ENCODE measurements at places on chromosomes 2 and 18.

DNA sequence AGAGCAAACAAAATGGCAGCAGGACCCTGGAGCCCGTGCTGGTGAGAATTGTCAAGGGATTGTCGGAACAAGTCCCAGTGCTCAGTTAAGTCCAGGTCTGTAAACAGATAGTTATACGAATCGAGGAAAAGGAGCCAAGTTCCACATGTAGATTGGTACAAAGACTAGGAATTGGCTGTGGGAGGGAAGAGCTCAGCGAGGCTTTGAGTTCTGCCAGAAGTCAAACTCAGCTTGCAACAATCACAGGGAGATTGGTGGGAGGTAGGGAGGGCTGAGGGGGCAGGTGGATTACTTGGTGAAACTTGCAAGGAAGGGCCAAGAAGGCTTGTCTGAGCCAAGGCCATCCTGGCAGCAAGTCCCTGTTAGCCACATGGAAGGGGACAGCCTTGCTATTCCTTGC lies 217.8 kb upstream of the ARL4C start:
- DNase-seq = no peak

DNA sequence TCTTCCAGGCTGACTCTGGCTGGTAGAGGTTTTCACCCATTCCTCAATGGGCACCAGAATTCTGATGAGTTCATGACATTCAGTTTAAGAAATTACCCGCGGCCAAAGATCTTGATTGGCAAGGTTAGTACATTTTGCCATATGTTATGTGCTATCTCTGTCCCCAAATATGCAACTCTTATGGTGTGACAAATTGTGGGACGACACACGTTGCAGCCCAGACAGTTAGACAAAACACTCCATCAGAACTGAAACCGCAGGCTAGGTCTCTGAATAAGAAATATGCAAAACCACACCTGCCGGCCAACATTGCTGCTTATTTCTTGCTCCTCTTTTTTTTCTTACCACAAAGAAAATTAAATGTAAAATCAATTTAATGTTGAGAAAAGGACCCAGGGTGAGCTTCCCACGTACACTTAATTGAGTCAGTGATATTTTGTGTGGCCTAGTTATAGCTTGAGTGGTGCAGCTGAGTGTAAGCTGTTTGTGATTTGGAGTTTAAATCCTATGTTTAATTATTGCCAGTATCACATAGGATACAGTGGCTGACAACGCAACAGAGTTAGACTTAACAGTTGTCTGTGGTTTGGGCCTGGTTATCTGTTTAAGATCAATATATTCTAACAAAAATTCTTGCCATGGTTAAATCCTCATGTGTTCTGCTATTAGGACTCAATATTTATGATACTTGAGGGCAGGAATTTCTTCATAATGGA lies 35.7 kb upstream of the LTBP1 start:
- no peak for DNase-seq

GRCh38 chr2:204539019-204539385 lies 6.3 kb upstream of the PARD3B start:
- no peak for DNase-seq

DNA sequence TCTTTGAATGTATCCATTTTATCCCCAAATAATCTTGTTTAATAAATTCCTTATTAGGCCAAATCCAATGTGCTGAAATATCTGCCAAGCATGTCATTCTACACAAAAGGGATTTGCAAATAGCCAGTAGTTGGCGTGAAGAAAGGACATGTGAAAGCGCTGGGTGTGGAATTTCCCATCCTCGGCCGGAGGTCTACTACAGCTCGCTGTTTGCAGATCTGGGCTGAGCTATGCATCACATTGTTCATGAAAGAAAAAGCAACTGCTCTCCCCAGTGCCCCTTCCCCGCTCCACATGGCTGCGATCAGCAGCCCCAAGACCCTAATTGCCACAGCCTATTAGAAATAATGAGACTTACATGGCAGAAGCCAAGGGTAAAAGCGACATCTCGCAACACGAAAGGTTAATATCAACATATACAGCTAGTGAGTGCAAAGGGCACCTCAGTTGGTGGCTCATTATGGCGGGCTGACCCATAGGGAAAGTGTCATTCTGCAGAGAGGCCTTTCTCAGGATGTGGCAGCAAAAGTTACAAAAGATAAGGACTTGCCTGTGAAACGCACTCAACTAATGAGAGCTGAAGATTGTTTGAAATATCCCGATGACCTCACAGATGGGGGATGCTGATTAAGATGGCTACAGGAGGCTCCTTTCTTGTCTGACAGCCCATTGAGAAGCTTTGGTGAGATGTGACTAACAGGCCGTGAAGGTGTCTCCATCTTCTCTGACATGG lies 126.9 kb upstream of the CYP1B1 start:
- no peak for DNase-seq

DNA sequence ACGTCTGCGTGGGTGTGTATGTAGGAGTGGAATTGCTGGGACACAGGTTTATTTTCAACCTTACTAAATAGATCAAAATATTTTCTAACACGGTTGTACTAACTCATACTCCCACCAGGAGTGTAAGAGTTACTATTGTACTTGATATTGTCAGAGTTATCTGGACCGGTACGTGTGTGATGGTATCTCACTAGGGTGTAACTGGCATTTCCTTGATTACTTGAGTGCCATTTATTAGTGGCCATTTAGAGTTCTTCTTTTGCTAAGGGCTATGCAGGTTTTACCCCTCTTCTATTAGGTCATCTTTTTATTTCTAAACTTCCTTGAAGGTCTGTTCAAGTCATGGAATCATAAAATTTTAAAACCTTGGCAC lies 33.5 kb downstream of the CENPO start:
- DNase-seq = no peak

GRCh38 chr18:45059695-45060094 lies 379.0 kb downstream of the SETBP1 start:
- DNase-seq = no peak

GRCh38 chr18:78713726-78714125 lies 265.9 kb upstream of the SALL3 start:
- DNase-seq = no peak

- no peak for DNase-seq
Measured at GRCh38 chr18:48418539-48419276, 9.5 kb upstream of the ZBTB7C start.

GRCh38 chr18:374721-375168 lies 106.9 kb upstream of the THOC1 start:
- DNase-seq = no peak

DNA sequence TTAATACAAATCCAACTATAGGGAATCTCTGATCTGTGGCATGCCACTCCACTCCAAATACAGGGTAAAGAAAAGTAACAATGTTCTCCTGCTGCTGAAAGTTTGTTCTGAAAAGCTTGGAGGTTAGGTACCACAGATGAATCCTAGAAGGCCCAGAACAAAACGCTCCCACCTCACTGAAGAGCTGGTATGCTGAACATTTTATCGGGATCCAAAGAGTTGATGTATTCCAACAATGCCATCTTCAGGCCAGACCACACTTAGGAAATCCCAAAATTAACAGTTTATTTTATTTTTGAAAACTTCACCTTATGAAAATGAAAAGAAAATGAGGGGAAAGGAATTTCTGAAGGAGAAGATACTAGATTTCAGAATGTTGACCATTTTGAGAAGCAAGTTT lies 145.1 kb upstream of the CDH19 start:
- DNase-seq = no peak

DNA sequence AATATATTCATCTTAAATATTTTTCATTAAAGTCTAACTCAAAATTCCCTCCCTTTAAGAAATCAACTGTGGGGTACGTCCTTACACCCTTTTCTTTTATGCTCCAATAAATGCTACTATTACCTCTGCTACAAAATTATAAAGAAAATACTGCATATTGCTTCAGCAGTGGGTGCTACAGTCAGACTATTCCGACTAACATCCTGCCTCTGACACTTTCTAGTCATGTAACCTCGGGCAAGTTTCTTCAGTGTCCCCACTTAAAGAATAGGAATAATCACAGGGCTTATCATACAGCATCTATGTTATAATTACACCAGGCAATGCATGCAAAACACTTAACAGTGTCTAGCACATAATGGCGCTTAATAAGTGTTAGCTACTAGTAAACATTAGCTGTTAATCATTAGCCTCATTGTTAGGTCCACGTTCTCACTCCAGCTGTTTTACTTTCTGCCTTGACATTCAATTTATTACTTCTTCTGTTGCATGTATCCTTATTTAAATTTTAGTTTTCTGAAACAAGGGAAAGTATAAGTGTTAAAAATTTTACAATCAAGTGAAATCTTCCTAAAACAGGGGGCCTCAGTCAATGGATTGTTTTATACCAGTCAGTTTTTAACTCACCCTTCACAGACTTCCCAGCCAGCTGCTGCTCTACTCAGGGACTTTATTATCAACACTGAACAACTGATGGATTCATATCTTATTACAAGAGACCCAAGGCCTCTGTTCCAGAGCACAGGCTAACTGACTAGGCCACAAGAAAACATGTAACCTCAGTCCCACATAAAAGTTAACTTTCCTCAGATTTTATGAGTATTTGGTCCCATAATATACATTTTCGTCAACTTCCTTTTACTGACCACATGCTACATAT lies 54.0 kb downstream of the CLASP1 start:
- no peak for DNase-seq

DNA sequence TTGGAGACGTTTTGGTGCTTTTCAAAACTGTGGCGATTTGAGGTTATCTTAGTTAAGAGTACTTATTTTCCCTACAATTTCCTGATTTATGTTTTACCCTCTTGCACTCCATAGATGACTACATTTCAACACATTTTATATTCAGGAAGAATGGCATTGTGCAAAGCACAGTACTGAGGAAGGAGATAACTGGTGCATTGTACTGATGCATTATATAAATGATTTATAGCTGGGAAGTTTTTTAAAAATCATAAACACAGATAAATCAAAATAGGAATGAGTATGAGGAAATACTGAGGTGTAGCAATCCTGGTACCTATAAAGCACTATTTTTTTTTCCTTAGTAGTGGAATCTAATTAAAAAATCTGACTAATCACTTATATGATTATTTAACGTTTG lies 5.6 kb downstream of the REL start:
- DNase-seq = no peak

GRCh38 chr2:167595839-167596471 lies 651.4 kb downstream of the STK39 start:
- no peak for DNase-seq

GRCh38 chr2:85540133-85540648 lies 1.2 kb downstream of the MAT2A start:
- no peak for DNase-seq

DNA sequence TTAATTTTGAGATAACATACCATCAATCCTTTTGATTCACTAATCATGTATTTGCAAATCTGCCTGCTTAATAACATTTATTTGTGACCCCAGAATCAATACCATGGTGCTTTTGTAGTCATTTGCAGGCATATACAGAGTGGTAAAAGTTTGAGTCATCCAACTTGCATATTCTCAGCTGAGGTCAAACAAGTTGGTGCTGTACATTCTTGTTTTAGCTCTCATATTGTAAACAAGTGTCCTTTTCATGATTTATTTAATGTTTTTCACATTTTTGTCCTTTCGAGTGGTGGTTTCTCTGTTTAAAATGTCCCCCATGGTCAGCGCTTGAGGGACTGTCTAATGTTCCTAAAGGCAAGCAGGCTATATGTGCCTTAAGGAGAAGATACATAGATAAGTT lies 17.5 kb downstream of the RAB27B start:
- no peak for DNase-seq

DNA sequence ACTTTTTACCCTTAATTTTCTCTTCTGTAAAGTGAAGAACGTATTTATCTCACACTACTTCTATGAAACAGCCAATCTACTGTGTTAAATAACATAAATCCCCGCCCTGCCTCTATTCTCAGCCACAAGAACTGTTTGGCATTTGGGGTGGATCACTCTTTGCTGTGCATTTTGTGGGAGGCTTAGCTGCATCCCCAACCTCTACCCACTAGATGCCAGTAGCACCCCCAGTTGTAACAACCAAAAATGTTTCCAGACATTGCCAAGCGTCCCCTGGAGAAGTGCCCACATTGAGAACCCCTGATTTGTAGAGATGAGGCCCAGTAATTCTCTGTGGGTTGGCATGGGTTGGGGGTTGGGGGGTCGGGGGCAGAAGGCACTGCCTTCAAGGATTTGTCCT lies 94.7 kb upstream of the BOD1L2 start:
- no peak for DNase-seq

GRCh38 chr2:236568068-236568921 lies 1.3 kb upstream of the ACKR3 start:
- DNase-seq = no peak

- peak; percentile 46 for DNase-seq
Measured at GRCh38 chr18:41906528-41907146, 48.4 kb upstream of the PIK3C3 start.

DNA sequence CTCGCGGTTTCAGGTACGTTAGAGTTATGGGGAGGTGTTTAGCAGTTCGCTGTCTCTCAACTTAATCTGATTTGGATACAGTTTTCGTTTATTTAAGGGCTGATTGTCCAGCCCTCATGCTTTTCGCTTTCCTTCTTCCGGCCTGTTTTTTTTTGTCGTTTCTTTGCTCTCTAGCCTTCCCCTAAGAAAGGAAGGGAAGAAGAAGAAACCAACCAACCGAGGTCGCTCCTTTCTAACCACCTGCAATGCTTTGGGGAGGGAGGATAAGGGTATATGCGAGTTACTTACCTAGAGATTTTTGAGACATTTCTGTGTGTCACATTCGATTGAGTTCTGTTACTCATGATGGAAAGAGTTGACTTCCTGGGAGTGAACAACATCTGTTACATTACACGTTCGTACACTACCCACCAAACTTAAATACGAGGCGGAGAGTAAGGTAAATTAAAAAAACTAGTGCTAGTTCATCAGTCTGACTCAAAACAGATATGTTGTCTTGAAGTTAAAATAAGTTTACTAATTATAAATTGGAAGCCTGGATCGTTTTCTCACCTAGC lies 918 bp downstream of the EIF5B start:
- peak; percentile 4 for DNase-seq

GRCh38 chr2:140601342-140601741 lies 1529.5 kb downstream of the LRP1B start:
- no peak for DNase-seq

DNA sequence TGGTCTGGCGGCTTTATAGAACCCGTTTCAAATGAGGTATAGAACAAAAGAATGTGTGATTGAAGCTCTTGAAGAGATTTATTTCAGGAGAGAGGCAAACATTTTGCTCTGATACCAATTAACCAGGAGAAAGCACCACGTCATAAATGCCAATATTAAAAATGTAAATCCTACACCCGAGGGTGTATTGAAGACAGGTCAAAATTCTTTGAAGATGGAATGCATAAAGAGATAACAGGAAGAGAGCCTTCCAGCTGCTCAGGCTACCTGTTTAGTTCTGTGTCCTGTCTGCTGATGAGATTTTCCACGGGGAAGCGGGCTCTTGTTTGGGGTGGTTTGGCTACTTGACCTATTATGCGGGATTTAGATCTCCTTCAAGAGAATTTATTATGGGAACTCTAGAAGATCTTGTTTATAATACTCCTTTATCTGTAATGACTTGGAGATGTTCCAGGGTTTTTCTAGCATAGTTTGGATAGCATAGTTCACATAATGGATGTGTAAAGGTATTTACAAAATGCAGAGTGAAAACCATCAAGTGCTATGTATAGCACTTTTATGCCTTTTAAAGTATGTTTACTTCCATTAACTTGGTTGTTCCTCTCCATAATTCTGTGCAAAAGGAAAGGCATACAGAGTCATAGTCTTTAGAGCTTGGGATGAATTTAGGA lies 204.5 kb upstream of the SPRED2 start:
- no peak for DNase-seq

GRCh38 chr2:37149626-37150322 lies 7.0 kb downstream of the EIF2AK2 start:
- DNase-seq = peak; percentile 50
